Activated CD8-positive, alpha-beta T cell treated with anti-CD3 and anti-CD28 coated beads for 36 hours (primary cell): ENCODE measurements at places on chromosomes 5 and 9. TPM values are rescaled to one million over a fixed set of nuclear protein-coding genes. Genes with fewer than 3 reads are reported as not detected.

The SLC34A3 gene
- total RNA-seq = not detected

GRCh38 chr5:39587675-39588074 lies 162.9 kb upstream of the DAB2 start:
- H3K4me1 ChIP-seq = no peaks in the 10 kb centered on the region
- no peaks in the 10 kb centered on the region for H3K36me3 ChIP-seq
- no peak overlapping the region for H3K27ac ChIP-seq
- H3K4me3 ChIP-seq = no peak overlapping the region
- no peak for DNase-seq

GRCh38 chr9:5630081-5630507 lies 1.2 kb downstream of the RIC1 start:
- DNase-seq = no peak
- peaks cover 53% of the 10 kb centered on the region for H3K4me1 ChIP-seq
- H3K27ac ChIP-seq = peak overlapping the region; percentile 93
- H3K27me3 ChIP-seq = no peaks in the 10 kb centered on the region

DNA sequence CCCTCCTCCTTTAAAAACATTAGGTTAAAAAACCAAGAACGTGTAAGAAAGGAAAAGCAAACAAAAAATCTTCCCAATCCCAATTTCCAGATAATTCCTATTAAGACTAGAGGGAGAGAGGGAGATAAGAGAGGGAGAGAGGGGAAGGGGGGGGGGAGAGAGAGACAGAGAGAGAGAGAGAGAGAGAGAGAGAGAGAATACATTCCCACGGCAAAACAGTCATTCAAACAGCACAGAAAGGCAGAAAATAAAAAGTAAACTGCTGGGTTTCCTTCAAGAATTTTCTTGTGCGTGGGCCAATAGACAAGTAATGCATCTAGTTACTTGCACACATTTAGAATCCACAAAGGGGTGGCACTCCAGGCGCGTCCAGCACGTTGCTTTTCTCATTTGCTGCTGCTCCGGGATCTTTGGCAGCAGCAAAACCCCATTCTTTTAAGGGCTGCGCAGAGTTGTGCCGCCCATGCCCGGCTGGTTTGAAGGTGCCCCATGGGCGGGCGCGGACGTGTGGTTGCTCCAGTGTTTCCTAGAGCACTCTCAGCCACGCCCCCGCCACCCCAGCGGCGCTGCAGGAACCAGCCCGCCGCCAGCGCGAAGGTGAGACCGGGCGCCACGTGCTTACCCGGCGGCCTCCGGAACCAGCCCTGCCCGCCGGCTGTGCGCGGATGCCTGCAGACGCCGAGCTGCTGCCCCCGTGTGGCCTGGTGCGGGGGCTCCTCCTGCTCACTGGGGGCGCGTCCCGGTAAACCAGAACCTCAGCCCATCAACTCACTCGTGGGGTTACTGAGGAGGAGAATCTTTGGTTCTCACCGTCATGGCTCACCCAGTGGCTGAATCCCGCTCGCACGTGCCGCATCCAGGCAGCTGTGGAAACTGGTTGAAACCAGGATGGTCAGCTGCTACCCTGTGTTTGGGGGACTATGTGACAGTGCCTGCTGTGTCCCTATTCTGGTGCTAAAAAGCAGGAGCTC lies 44.6 kb downstream of the STC2 start:
- peak overlapping the region; percentile 41 for H3K4me3 ChIP-seq
- DNase-seq = peak; percentile 85
- peaks cover 15% of the 10 kb centered on the region for H3K4me1 ChIP-seq
- H3K27me3 ChIP-seq = peaks cover 47% of the 10 kb centered on the region

- no peaks in the 10 kb centered on the region for H3K36me3 ChIP-seq
- H3K27ac ChIP-seq = no peak overlapping the region
- H3K4me1 ChIP-seq = no peaks in the 10 kb centered on the region
- no peaks in the 10 kb centered on the region for H3K27me3 ChIP-seq
- H3K4me3 ChIP-seq = no peak overlapping the region
These were observed 63.2 kb downstream of the NFIB start for GRCh38 chr9:14250794-14251153.

GRCh38 chr9:109122726-109123621 lies 3.2 kb upstream of the TMEM245 start:
- H3K27ac ChIP-seq = no peak overlapping the region
- H3K36me3 ChIP-seq = peaks cover 1% of the 10 kb centered on the region
- H3K27me3 ChIP-seq = no peaks in the 10 kb centered on the region
- peaks cover 14% of the 10 kb centered on the region for H3K4me1 ChIP-seq
- DNase-seq = no peak

- H3K36me3 ChIP-seq = no peaks in the 10 kb centered on the region
- no peak overlapping the region for H3K4me3 ChIP-seq
- no peaks in the 10 kb centered on the region for H3K4me1 ChIP-seq
- H3K27ac ChIP-seq = no peak overlapping the region
These were observed 52.1 kb upstream of the NFIB start for GRCh38 chr9:14366076-14366475.

DNA sequence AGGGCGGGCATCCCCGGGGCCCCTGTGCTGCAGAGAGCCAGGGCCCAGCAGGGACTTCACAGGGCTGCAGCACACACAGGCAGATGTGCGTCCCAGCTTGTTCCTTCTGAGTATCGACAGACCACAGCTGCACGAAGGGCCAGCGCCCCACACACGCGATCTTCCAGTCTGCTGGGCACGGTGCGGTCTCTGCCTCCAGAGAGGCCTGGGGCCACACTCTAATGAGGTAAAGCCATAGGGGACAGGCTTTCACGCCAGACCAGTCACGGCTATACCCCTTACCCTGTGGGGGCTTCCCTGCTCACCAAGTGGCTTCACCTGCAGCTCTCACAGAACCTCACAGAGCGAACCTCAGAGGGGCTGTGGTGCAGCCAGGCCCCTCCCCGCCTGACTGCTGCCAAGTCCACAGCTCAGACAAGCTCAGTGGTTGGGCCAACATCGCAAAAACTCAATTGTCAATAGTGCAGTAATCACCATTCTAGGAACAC lies 82.2 kb downstream of the SHB start:
- DNase-seq = no peak
- H3K36me3 ChIP-seq = no peaks in the 10 kb centered on the region
- H3K4me3 ChIP-seq = no peak overlapping the region
- H3K27me3 ChIP-seq = no peaks in the 10 kb centered on the region
- no peak overlapping the region for H3K27ac ChIP-seq
- peaks cover 3% of the 10 kb centered on the region for H3K4me1 ChIP-seq

The PPP2R2B gene
- total RNA-seq = 0.65 TPM

The IFNA16 gene
- total RNA-seq = not detected

GRCh38 chr9:125511789-125512660 lies 195.0 kb downstream of the MAPKAP1 start:
- DNase-seq = no peak
- no peaks in the 10 kb centered on the region for H3K27me3 ChIP-seq
- no peak overlapping the region for H3K27ac ChIP-seq
- peaks cover 4% of the 10 kb centered on the region for H3K36me3 ChIP-seq

GRCh38 chr5:169226895-169227294 lies 74.0 kb downstream of the SLIT3 start:
- no peaks in the 10 kb centered on the region for H3K36me3 ChIP-seq
- no peak for DNase-seq
- no peaks in the 10 kb centered on the region for H3K27me3 ChIP-seq
- H3K27ac ChIP-seq = no peak overlapping the region
- no peak overlapping the region for H3K4me3 ChIP-seq

GRCh38 chr9:20376731-20377375 lies 245.4 kb downstream of the MLLT3 start:
- DNase-seq = no peak
- peaks cover 32% of the 10 kb centered on the region for H3K4me1 ChIP-seq
- H3K27me3 ChIP-seq = no peaks in the 10 kb centered on the region
- no peak overlapping the region for H3K4me3 ChIP-seq
- peaks cover 16% of the 10 kb centered on the region for H3K36me3 ChIP-seq

The TSLP gene
- total RNA-seq = 0.65 TPM

The CCDC69 gene
- total RNA-seq = 34.5 TPM

- no peak overlapping the region for H3K27ac ChIP-seq
- no peak overlapping the region for H3K4me3 ChIP-seq
- peaks cover 9% of the 10 kb centered on the region for H3K36me3 ChIP-seq
- no peak for DNase-seq
These were observed 3.5 kb upstream of the EXOSC2 start for GRCh38 chr9:130689937-130690700.

DNA sequence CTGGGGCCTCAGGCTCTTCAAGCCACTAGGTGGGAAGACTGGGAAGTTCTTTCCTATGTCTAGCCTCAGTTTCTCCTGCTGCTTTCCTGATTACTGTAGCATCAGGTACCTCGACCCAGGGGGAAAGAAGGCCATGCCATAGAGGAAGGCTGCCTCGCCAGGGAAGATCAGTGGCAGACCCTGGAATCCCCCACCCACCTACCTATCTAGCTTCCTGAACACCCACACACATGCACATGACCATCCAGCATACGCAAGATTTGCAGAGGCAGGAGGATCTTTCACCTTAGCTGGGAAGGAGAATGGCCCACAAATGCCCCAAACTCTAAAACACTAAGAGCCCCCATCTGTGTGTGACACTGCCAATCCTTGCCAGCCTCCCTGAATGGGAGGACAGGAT lies 8.0 kb downstream of the NR5A1 start:
- H3K36me3 ChIP-seq = no peaks in the 10 kb centered on the region
- no peak overlapping the region for H3K27ac ChIP-seq
- H3K27me3 ChIP-seq = peaks cover 14% of the 10 kb centered on the region

The CD72 gene
- total RNA-seq = 13.1 TPM

GRCh38 chr9:128903871-128904620 lies 16.7 kb upstream of the PHYHD1 start:
- H3K27me3 ChIP-seq = no peaks in the 10 kb centered on the region
- no peak for DNase-seq
- H3K4me1 ChIP-seq = peaks cover 58% of the 10 kb centered on the region
- H3K27ac ChIP-seq = peak overlapping the region; percentile 61
- H3K4me3 ChIP-seq = no peak overlapping the region

The SNX24 gene
- 2.3 TPM for total RNA-seq

DNA sequence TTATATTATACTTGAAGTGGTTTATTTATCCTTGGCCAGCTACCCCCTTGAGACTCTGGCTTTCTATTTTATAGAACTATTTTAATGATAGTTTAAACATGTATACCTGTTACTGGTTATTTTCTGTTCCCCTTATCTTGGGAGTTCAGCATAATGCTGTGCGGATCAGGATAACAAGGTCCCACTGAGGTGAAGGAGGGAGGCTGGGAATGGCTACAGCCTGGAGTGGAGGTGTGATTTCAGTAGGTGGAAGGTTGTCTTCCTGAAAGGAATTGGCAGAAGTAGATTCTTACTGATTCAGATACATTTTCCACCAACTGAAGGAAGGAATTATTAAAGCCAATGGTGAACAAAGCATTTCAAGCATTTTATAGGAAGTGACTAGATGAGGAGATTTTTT lies 38.9 kb downstream of the PAM start:
- no peak for DNase-seq
- peaks cover 31% of the 10 kb centered on the region for H3K4me1 ChIP-seq
- no peaks in the 10 kb centered on the region for H3K27me3 ChIP-seq
- H3K27ac ChIP-seq = no peak overlapping the region
- no peaks in the 10 kb centered on the region for H3K36me3 ChIP-seq

GRCh38 chr5:10481241-10481935 lies 39.7 kb downstream of the ROPN1L start:
- H3K4me1 ChIP-seq = no peaks in the 10 kb centered on the region
- H3K27ac ChIP-seq = no peak overlapping the region
- no peak overlapping the region for H3K4me3 ChIP-seq
- no peak for DNase-seq
- H3K27me3 ChIP-seq = no peaks in the 10 kb centered on the region

DNA sequence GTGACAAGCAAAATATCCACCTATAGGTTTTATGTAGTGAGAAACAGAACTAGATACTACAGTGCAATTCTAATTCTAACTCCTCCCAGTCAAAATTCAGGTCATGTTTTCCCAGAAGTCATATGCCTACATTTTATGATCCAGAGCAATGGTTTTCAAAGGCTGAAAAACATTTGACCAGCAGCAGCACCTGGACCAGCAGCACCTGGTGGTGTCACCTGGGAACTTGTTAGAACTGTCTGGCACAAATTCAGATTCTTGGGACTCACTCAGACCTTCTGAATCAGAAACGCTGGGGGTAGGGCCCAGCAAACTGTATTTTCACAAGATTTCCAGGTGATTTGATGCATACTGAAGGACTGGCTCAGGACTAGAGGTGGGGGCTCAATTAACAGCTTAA lies 367.7 kb upstream of the RFX3 start:
- H3K27ac ChIP-seq = no peak overlapping the region
- H3K4me3 ChIP-seq = no peak overlapping the region
- H3K27me3 ChIP-seq = peaks cover 13% of the 10 kb centered on the region
- H3K36me3 ChIP-seq = no peaks in the 10 kb centered on the region
- no peak for DNase-seq

GRCh38 chr9:124146031-124146561 lies 111.7 kb upstream of the NEK6 start:
- H3K27ac ChIP-seq = no peak overlapping the region
- H3K4me3 ChIP-seq = no peak overlapping the region
- no peaks in the 10 kb centered on the region for H3K36me3 ChIP-seq
- peaks cover 5% of the 10 kb centered on the region for H3K27me3 ChIP-seq

GRCh38 chr5:112634166-112634565 lies 103.5 kb upstream of the APC start:
- H3K27me3 ChIP-seq = peaks cover 16% of the 10 kb centered on the region
- no peak for DNase-seq
- H3K36me3 ChIP-seq = no peaks in the 10 kb centered on the region
- no peaks in the 10 kb centered on the region for H3K4me1 ChIP-seq
- no peak overlapping the region for H3K27ac ChIP-seq
- H3K4me3 ChIP-seq = no peak overlapping the region

DNA sequence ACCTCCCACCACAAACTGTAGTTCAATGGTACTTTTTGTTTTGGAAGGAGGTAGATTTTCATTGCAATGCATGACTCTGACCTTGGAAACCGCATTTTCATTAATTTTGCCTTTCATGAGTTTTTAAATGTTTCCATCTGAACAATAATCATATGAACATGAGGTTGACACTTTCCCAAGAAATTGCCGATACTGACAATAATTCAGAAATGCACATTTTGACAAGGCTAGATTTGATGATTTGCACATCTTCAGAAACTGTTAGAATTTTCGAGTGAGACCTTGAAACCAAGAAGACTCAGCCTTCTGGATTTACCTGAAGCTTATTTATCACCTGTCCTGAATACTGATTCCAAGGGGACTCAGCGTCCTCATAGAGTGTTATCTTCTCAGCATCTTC lies 93.8 kb upstream of the NTRK2 start:
- DNase-seq = no peak
- H3K36me3 ChIP-seq = no peaks in the 10 kb centered on the region
- no peak overlapping the region for H3K27ac ChIP-seq
- peaks cover 7% of the 10 kb centered on the region for H3K27me3 ChIP-seq

The HSD17B3 gene
- not detected for total RNA-seq
